ENCODE measurements at places on chromosomes 4 and X. TPM values are rescaled to one million over a fixed set of nuclear protein-coding genes. Genes with fewer than 3 reads are reported as not detected.
A peak's percentile ranks its signal among the peaks of the same experiment; 100 is the strongest.

EFHC2 gene
- 2.6 TPM for total RNA-seq

SPIN2A gene
- total RNA-seq: 2.6 TPM

SPATA4 gene
- total RNA-seq: not detected

KCND1 gene
- total RNA-seq: 5.3 TPM

MND1 gene
- total RNA-seq: 26.2 TPM

XAGE2 gene
- total RNA-seq: not detected

CXCL5 gene
- total RNA-seq: 8.7 TPM

CLDN22 gene
- not detected for total RNA-seq

NWD2 gene
- not detected for total RNA-seq

SMIM31 gene
- not detected for total RNA-seq

DNA sequence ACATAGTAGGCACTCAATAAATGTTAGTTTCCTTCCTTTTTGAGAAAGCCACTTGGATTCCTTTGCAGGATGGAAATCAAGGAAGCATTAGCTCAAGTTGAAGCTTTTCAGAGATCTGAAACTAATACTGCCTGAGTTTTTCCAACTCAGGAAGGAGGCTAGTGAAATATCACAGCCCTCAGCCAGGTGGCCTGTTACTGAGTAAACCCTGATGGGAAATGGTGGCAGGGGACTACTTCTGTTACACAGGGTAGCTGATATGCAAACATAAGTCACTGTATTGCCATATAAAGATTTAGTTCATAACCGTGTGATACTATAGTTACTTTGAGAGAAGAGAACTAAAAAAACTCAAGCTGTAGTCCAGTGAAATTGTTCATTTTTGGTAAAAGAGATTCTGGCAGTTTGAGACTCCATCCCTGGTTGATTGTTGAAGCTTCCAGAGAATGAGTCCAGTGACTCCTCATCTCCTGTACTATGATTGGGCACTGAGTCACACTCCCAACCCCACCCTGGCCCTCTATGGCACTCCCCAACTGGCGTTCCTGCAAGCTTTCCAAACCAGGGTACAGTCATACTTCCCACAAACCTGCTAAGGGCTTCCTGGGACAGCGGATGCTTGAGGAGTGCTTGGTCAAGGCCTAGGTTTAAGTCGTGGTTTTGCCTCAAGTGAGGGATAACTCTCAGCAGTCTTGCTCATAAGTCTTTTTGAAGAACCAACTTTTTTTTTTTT, 81.8 kb downstream of the MID1IP1 start:
- DNase-seq: no peak

- peak; percentile 60 for DNase-seq
Observed at GRCh38 chr4:92304606-92305005, 840 bp downstream of the GRID2 start.

DNA sequence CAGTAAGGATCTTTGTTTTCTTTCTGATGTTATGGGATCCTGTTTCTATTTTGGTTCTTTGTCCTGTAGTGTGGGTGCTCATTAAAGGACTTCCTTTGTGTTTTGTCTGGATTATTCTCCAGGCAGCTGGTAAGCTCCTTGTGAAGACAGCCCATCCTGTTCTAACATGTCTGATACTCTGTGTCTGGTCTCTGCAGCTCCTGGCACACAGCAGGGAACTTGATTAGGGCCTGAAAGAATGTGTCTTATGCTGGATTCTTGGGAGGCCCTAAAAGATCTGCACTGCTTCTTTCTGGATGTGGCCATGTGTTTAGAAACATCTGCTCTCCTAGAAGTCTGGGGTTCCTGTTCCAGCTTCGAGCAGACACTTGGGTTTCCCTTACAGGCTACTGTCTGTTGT, 38.1 kb upstream of the ATXN3L start:
- no peak for DNase-seq

DNA sequence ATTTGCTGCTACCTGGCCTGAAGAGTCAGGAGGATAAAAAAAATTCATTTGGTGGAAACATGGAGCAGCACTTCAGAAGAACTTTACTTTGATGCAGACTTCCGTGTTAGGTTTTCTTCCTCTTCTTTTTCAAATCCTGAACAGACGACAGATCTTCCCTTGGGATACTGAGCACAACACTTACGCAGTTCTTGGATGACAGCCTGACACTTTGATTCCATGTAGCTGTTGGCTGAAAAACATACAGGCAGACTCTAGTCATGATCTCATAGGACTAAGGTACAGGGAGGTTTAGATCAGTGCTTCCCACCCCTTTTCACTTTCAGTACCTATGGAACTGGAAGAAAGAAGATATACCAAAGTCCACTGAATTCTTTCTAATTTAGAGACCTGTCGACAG, 9.2 kb downstream of the CMC4 start:
- no peak for DNase-seq

- peak; percentile 79 for DNase-seq
Observed at GRCh38 chrX:131841496-131842437, 181.3 kb upstream of the STK26 start.

DNA sequence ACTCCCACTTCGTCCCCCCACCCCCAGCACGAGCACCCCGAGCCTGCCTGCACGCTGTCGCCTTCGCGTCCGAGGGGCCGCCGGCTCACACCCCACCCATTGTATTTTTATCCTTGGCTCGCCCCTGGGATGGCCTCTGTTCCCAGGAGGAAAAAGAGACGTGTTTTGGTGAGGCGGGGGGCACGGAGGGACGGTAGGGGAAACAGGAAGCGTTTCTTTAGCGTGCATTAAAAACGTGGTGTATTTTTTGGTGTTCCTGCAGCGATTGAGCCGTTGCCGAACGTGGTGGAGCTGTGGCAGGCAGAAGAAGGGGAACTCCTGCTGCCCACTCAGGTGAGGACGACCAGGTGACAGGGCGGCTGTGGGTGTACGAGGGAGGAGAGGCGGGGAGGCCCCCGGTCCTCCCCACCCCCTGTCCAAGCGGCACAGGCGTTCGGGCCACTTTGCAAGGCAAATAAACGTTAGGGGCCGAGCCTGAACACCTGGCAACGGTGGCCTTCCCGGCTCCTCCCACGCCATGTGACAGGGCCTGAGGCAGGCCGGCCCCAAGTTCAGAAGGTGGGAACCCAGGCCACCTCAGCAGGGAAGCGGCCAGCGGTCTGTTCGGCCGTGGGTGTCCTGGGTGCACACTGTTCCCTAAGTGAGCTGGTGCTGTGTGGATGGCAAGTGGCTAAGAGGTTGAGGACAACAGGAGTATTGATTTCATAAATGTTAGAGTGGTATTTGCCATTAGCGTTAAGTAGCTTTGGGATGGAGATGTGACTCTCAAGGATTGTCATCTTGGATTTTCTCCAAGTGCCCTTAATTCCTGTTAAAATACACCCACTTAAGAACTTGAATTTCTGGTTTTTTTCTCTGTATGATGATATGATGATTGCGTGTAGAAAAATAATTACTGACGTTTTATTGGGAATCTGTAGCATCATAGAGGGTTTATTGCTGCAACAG, 1.1 kb downstream of the TMEM131L start:
- DNase-seq: peak; percentile 83

GRCh38 chrX:129984111-129984958, 1.9 kb downstream of the BCORL1 start:
- DNase-seq: peak; percentile 32

DNA sequence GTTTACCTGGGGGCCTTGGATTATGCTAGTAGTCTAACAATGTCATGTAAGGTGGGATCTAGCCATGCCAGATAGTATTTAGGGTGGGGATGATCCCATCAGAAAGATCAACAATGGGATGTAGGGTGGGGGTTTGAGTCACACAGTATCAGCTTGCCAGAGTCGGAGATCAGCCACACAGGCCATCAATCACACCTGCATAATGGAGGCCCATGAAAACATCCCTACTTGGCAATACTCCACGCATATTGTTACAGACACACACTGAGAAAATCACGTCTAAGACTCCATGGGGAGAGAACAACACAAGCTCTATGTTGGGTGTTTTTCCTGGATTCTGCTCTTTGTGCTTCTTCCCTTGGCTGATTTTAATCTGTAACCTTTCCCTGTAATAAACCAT, 49.5 kb upstream of the SLC25A4 start:
- no peak for DNase-seq

GRCh38 chr4:40214661-40215418, 18.0 kb downstream of the RHOH start:
- DNase-seq: no peak

DNA sequence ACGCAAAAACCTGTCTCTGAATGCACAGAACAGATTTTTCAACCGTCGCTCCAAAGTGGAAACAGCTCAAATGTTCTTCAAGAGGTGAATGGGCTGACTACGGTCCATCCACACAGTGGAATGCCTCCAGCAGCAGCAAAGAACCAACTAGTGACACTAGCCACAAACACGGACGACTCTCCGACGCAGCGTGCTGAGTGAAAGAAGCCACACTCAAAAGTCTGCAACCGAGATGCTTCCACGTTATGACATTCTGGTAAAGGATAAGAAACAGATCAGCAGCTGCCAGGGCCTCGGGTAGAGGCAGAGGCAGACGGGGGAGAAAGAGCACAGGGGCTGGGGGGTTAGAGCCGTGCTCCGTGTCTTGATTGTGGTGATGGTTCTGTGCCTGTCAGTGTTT, 125.2 kb downstream of the AFAP1 start:
- DNase-seq: no peak

GRCh38 chrX:11724122-11725017, 33.7 kb upstream of the MSL3 start:
- DNase-seq: peak; percentile 21

- peak; percentile 52 for DNase-seq
Observed at GRCh38 chr4:17168571-17168970, 270.1 kb upstream of the LDB2 start.

DNA sequence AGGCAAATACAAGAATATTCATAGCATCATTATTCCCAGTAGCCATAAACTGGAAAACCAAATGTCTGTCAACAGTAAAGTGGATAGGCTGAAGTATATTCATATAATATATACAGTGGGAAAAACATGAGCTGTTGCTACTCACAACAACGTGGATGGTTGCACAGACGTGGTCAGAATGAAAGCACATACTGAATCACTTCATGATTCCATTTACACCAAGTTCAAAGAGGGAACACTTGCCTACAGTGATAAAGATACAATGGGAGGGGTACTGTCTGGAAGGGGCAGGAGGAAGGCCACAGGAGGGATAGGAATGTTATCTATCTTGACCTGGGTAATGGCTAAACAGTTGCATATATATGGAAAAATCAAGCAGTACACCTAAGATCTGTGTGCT, 25.3 kb downstream of the APBB2 start:
- no peak for DNase-seq

- DNase-seq: no peak
Observed at GRCh38 chr4:1240721-1241465, 8.0 kb downstream of the CTBP1 start.

DNA sequence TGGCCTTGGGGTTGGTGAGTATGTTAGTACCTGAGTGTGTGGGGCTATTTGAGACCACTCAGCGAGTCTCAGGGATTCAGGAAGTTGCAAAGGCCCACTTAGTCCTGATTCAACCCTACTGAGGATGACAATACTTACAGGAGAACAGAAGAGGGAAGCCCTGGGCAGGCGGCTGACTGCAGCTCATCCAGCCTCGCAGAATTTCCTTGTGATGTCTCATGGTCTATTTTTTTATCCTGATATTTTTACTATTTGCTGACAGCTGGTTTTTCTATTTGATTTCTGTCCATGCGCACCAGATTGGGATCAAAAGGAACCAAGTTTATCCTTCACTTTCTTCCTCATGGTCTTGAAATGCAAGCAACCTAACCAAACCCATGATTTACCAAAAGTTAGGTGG, 201.8 kb upstream of the LNX1 start:
- no peak for DNase-seq

GRCh38 chrX:71184803-71185495, 38.1 kb upstream of the GJB1 start:
- no peak for DNase-seq

GRCh38 chrX:154021131-154021611, 1.5 kb upstream of the IRAK1 start:
- no peak for DNase-seq
